Neural crest cell (in vitro differentiated cells): ENCODE measurements at places on chromosomes 4 and X. TPM values are rescaled to one million over a fixed set of nuclear protein-coding genes. Genes with fewer than 3 reads are reported as not detected.

VEGFD gene
- 0.43 and 1.2 TPM in 2 replicates for total RNA-seq

MCF2 gene
- 0.23 and 0.34 TPM in 2 replicates for total RNA-seq

TRAPPC2 gene
- total RNA-seq = 23.0 and 25.5 TPM in 2 replicates

TDO2 gene
- total RNA-seq = not detected in 2 replicates

NCAPG gene
- total RNA-seq = 75.8 and 79.6 TPM in 2 replicates

GRCh38 chr4:146844761-146845160, 100.9 kb downstream of the TTC29 start:
- no peak for DNase-seq

GRCh38 chrX:26558719-26559386, 342.9 kb downstream of the MAGEB5 start:
- DNase-seq = no peak

GRCh38 chr4:185730849-185731608, 81.0 kb downstream of the SORBS2 start:
- no peak for DNase-seq

DNA sequence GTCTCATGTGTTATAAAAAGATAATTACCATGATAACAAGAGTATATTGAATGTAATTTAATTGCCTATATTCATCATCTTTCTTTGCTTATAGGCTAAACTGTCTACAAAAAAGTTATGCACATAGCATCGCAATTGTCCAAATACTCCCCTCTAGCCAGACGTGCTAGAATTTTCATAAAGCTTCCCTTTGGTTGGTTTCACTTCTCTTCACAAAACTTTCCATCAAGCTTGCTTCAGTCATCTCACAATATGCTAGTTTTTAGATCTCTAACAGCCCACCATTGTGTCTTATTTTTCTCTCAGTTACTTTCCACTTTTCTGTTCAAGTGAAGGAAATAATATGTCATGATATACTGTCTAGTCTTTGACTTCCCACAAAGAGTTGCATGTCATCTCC, 448.3 kb upstream of the SPANXN1 start:
- DNase-seq = no peak

- no peak for DNase-seq
Observed at GRCh38 chr4:129468624-129469023, 372.7 kb downstream of the C4orf33 start.

- DNase-seq = no peak
Observed at GRCh38 chr4:48334900-48335384, 6.4 kb upstream of the SLAIN2 start.

GRCh38 chrX:67780694-67781109, 236.9 kb downstream of the AR start:
- DNase-seq = no peak

GRCh38 chr4:188976644-188977115, 837.4 kb downstream of the TRIML1 start:
- DNase-seq = no peak

DNA sequence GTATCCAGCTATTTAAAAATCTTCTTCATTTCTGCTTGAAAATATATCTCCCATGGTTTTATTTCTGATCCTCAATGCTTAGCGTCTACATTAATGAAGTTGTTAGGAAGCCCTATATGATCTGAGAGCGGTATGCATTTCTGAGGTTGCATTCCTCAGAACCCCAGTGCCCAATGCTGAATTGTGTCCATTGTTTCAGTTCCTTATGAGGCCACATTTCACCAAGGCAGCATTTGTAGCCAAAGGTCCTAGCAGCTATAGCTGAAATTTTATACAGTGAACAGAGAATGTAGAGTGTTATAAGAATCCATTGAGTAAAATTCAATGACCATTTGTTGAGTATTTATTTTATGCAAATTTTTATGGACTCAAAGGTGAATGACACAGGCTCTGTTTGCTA, 209.5 kb downstream of the PCDH7 start:
- DNase-seq = no peak

DNA sequence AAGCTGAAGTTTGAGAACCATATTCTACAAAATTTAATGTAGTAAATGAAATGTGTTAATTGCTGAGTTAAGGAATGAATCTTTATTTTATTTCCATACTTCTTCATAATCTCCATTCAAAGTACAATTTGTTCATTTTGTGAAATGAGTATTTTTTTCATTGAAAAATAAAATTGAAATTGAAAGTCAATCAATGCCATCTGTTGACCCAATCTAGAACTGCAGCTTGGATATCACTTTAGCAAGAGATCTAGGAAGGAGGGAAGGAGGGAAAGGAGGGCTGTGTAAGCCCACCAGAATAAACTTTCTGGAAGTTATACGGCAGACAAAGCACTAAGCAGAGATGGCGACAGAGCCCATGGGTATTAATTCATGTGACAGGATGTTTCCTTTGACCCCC, 128.4 kb downstream of the ZMAT1 start:
- DNase-seq = peak; percentile 16

GRCh38 chrX:46341767-46342322, 203.4 kb downstream of the ZNF674 start:
- DNase-seq = no peak
